ENCODE measurements at places on chromosomes 7 and 10.

DNA sequence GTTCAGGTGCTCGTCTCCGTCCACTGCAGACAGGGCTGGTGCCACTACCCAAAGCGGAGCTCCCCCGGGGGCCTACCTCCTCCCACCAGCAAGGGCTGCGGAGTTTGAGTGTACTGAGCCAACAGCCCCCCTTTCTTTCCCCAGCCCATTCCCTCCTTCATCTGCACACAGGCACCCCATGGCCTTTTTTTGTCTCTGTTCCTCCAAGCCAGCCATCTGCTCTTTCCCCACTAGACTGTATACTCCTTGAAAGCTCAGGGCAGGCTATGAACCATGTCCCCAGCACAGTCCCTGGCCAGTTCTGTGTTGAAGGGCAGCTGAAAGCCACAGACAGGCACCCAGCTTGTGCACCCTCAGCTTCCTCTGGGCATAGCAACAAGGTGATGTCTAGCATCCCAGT is 99.4 kb downstream of the ZMIZ1 start:
- no peak for DNase-seq

- no peak for DNase-seq
These were observed 131.2 kb downstream of the CHCHD3 start for GRCh38 chr7:132950725-132951124.

GRCh38 chr10:122854648-122855047 is 9.0 kb upstream of the CUZD1 start:
- no peak for DNase-seq

GRCh38 chr7:36781011-36781738 is 56.9 kb upstream of the AOAH start:
- DNase-seq, result no peak

DNA sequence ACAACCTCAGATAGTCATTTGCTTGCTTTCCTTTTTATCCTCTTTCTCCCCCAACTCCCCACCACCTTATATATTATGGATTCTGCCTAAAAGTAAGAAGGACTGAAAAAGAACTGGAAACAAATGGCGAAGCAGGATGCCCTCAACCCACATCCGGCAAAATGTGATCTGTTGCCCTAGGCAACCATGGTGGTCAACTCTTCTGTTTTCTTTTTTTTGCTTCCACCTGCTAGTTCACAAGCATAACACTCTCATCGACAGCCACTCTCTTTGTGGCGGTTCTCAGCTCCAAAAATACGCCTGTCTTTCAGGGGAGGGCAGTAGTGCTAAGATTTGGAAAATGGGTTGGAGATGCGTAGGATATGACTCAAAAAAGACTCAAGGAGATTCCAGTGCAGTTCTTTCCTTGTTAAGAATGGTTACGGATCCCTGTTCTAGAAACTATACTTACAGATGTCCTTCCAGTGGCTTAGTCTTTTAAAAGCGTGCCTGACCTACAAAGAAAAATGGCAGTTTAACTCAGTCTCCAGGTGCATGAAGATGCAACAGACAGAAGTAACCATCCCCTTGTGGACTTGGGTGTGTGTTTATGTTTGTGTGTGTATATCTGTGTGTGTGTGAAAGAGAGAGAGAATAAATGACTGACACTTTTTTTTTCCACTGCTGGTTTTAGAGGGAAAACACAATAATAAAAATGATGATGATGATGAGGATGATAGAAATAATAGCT is 10.7 kb downstream of the APBB1IP start:
- DNase-seq, result peak; percentile 38

DNA sequence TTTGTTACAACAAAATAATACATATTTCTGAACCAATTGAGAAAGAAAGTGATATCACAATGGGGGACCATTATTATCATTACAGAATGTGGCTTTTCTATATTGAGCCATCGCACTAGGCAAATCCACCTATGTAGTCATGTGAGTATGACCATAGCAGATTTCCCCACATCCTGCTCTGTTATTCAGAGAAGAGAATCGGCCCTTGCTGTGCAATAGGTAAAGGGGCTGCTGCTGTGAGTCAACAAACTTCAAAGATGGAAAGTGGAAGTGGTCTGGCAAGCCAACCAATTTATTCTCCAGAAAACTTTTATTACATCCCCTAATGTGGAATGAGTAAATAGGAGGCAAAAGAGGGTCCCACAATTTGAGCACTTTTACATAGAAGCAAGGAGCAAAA is 573.4 kb downstream of the ETV1 start:
- no peak for DNase-seq

DNA sequence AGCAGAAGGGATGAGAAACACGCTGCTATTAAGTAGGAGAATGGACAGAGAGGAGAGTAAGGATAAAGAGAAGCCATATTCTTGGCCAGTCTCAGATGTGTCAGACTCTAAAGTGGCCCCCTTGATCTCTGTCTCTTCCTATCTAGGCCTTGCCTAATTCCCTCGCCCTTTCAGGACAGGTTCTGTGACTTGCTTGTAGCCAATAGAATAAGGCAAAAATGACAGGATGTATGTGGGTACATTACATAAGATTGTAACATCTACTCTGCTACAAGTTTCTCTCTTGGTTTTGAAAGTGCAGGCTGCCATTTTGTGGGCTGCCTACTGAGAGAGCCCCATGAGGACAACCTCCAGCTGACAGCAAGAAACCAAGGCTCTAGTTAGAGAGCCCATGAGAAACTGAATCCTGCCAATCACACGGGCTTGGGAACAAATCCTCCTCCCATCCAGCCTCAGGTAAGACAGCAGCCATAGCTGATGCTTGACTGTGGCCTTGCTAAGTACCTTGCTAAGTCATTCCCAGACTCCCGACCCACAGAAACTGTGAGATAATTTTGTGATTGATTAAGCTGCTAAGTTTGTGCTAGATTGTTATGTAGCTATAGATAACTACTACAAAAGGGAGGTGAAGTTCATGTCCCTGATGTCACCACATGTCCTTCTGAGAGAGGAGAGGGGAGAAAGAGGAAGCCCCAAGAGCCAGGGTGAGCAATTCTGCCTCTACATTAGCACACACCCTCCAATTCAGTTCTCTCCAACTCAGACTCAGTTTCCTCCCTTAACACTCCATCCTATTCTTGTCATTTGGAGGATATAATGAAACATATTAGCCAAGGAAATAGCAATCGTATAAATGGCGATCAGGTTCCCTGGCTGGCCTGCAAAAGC is 185.5 kb downstream of the SGMS1 start:
- DNase-seq, result no peak

GRCh38 chr7:140384894-140385545 is 13.3 kb downstream of the SLC37A3 start:
- DNase-seq, result no peak

Data from GM13977 (cell line).